ENCODE measurements at places on chromosomes 16 and 17.

DNA sequence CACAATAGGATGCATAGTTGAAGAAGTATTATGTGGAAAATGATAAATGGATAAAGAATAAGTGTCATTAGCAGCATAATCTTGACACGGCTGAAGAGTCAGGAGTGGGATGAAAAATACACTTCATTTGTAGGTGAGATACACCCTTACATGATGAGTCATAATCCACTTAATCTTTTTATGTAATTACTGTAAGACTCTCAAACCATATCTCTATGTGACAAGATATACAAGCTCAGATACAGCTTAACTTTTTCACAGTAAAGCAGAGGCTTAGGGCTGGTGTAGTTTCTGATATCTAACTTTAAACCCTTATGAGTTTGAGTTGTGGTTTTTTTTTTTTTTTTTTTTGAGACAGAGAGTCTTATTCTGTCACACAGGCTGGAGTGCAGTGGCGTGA lies 101.2 kb downstream of the FTO start:
- DNase-seq: no peak

GRCh38 chr17:31787857-31788570 lies 71.0 kb downstream of the COPRS start:
- no peak for DNase-seq

GRCh38 chr16:86809458-86809955 lies 231.2 kb downstream of the FOXL1 start:
- DNase-seq: no peak

DNA sequence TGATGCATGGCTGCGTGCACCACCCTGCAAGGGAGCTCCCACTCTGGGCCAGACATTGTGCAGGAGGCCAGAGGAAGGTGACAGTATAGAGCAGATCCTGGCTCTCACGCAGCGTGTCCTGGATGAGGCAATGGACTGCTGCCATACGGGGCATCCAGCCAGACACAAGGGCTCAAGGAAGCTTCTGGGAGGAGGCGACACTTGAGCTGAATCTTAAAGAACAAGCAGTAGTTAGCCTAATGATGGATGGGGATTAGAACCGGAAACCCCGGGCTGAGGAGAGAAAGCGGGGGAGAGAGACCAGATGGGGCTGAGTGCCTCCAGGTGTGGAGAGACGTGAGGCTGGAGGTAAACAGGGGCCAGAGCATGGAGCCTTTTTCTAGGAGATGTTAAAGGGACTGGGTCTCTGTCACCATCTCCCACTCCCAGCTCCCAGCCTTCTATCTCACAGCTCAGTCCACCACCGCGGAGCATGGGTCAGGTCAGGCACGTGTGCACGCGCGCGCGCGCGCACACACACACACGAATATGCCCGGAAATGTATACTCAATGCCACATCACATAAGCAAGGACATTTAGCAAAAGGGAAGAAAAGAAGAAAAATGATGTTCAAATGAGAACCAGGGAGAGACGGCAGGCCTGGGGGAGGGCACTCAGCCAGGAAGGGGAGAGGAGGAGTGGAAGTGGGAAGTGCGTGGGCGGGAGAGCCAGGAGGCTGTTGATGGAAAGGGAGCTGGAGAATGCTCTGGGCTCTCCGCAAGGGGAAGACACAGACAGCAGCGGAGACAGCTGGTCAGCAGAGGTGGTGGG lies 46.3 kb downstream of the CCDC42 start:
- no peak for DNase-seq

DNA sequence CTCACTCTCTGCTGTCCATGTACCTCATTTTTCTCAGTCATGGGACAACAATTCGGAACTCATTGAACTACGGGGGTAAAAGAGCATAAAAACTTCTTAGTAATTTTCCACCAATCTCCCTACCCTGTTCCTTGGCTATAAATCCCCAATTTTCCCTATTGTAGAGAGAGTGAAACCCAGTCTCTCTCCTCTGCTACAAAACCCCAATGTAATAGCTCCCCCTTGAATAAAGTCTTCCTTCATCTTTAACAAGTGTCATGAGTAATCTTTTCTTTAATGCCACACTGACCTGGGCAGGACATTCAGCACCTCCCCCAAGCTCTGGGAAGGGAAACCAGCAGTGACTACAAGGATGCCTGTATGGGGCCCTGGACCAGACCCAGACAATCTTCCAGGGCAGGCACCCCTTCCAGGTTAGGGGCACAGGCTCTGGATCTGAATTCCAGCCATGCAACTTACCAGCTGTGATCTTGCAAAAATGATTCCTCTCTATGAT lies 10.2 kb upstream of the EIF1 start:
- DNase-seq: no peak

- DNase-seq: peak; percentile 55
Observed at GRCh38 chr16:56193951-56194726, 2.9 kb downstream of the GNAO1 start.

GRCh38 chr16:57194512-57194911 lies 8.4 kb downstream of the RSPRY1 start:
- DNase-seq: no peak

GRCh38 chr16:67115639-67116038 lies 5.9 kb downstream of the PHAF1 start:
- no peak for DNase-seq

DNA sequence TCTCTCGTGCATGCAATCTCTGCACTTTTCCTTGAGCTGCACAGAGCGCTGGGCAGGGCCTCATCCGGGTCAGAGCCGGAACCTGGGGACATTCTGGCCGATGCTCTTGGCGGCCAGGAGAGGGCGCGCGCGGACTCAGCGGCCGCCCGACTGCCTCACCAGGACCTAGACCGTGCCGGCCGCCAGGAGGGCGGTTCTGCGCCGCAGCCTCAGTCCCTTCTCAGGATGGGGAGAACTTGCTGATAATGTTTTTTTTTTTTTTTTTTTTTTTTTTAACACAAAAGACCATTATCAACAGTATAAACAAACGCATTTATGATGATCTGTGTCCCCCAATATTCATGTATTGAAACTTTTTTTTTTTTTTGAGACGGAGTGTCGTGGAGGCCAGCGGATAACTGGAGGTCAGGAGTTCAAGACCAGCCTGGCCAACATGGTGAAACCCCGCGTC lies 8.1 kb upstream of the FLYWCH2 start:
- DNase-seq: peak; percentile 78

GRCh38 chr17:36124879-36125824 lies 21.5 kb downstream of the CCL4 start:
- no peak for DNase-seq

GRCh38 chr17:60345233-60345632 lies 46.7 kb downstream of the USP32 start:
- DNase-seq: no peak

- DNase-seq: no peak
Observed at GRCh38 chr16:19980632-19981265, 92.9 kb downstream of the GPR139 start.

DNA sequence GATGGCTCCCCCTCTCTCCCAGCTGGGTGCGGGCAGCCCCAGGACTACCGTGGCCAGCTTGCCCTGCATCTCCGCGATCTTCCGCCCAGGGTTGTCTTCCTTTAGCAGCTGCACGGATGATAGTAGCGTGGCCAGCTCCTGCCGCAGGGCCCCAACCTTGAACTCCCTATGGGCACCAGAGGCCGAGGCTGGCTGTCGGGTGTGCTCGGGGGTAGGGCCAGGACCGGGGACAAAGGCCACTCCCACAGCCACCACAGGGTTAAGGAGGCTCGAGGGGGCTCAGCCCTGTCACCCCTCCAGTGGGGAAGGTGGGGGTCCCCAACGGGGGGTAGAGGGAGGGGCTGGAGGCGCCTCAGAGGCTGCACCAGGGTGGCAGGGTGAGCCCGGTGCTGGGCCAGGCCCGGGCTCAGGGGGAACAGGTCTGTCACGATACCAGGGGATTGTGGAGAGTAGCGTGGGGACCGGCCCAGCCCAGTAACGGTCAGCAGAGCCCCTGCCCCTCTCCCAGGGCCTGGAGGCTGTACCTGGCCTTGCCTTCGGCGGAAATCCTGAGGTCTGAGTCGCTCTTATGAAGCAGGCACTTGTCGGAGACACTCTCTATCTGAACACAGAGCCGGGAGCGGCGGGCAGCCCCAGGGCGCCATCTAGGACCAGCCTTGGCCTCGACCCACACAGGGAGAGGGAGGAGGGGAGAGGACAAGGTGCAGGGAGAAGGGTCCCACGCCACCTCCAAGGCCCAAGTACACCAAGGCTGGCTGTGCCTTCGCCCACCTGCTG lies 5.2 kb downstream of the PERCC1 start:
- no peak for DNase-seq

DNA sequence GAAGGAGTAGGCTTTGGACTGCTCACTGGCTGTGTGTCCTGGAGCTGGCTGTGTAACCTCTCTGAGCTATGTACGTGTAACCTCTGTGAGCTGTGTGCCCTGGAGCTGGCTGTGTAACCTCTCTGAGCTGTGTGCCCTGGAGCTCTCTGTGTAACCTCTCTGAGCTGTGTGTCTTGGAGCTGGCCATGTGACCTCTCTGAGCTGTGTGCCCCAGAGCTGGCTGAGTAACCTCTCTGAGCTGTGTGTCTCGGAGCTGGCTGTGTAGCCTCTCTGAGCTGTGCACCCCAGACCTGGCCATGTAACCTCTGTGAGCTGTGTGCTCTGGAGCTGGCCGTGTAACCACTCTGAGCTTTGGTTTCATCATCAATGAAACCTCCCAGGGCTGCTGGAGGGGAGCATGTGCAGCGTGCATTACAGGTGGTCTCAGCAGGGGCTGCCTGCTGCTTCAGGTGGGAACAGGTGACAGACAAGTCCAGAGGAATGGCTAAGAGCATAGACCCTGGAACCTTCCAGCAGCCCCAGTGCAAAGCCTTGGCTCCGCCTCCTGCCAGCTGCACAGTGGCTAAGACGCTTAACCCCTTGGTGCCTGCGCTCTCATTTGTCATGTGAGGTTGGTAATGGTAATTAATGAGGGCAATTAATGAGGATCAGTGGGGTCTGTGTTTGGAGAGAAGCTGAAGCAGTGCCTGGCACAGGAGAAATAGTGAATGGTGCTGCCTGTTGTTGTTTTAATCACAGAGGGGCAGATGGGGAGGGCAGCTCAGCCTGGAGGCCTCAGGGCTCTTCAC lies 86.7 kb downstream of the KATNIP start:
- no peak for DNase-seq
